ENCODE measurements at places on chromosomes 7 and 10. TPM values are rescaled to one million over a fixed set of nuclear protein-coding genes. Genes with fewer than 3 reads are reported as not detected.

Gene ANKRD61
- total RNA-seq = 1.1 TPM

Gene OR2A7
- total RNA-seq = 1.2 TPM

Gene SERPINE1
- total RNA-seq = 4.7 TPM

Gene CCL24
- not detected for total RNA-seq

Gene LRRC61
- 48.1 TPM for total RNA-seq

Gene TACC2
- total RNA-seq = 0.55 TPM

Gene PRR15
- 0.17 TPM for total RNA-seq

Gene MUC12
- 0.67 TPM for total RNA-seq

Gene SEC31B
- total RNA-seq = 3.8 TPM

Gene STEAP2
- 134 TPM for total RNA-seq

- H3K4me3 ChIP-seq = no peak overlapping the region
- no peak overlapping the region for H3K27ac ChIP-seq
- no peak for DNase-seq
- no peaks in the 10 kb centered on the region for H3K36me3 ChIP-seq
- peaks cover 7% of the 10 kb centered on the region for H3K4me1 ChIP-seq
- H3K27me3 ChIP-seq = no peaks in the 10 kb centered on the region
These were observed 99.3 kb downstream of the COL13A1 start for GRCh38 chr10:69901022-69901421.

- H3K27me3 ChIP-seq = no peaks in the 10 kb centered on the region
- no peaks in the 10 kb centered on the region for H3K36me3 ChIP-seq
- H3K27ac ChIP-seq = no peak overlapping the region
- no peak overlapping the region for H3K4me3 ChIP-seq
These were observed 95.8 kb upstream of the COL1A2 start for GRCh38 chr7:94298943-94299342.

DNA sequence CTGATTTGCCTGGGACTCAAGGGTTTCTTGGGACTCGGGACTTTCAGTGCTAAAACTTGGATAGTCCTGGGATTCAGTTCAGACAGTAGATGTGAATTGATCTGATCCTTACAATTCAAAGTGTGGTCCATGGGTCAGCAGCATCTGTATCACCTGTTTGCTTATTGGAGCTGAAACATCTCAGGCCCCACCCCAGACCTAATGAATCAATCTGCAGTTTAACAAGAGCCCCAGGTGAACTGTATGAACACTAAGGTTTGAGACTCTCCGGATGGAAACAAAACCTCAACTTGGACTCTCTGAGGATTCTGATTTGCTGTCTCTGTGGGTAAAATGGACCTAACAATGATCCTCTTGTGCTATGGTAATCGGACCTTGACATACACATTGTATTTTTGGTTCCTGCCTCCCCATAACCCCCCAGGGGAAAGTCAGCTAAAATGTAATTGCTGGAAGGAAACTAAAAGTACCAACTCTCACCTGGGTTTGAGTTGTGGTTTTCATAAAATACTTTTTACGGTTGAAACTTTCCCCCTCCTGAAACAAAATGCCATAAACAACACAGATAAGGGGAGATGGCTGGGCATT lies 11.7 kb downstream of the CYP26A1 start:
- no peak for DNase-seq
- H3K4me1 ChIP-seq = no peaks in the 10 kb centered on the region
- no peak overlapping the region for H3K27ac ChIP-seq
- H3K27me3 ChIP-seq = no peaks in the 10 kb centered on the region
- no peak overlapping the region for H3K4me3 ChIP-seq

DNA sequence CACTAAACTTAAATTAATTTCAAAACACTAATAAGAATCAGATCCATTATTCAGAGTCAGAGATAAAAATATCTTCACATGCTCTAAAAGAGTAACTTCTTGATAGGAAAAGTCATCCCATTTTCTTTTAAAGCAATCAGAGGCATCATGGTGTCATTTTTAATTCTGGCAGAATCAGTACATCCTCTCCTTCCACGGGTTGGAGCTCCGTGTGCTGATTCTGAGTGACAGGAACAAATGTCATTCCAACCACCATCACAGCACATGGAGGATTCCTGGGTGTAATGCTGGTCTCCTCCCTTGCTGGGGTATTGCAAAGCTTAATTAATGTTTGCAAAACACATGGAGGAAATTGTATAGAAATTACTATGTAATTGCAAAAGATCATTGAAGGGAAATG lies 114.5 kb upstream of the IMMP2L start:
- no peak overlapping the region for H3K27ac ChIP-seq
- no peaks in the 10 kb centered on the region for H3K4me1 ChIP-seq
- no peak for DNase-seq
- no peak overlapping the region for H3K4me3 ChIP-seq
- H3K27me3 ChIP-seq = peaks cover 7% of the 10 kb centered on the region
- no peaks in the 10 kb centered on the region for H3K36me3 ChIP-seq

GRCh38 chr10:45319702-45320101 lies 4.3 kb upstream of the OR13A1 start:
- no peaks in the 10 kb centered on the region for H3K36me3 ChIP-seq
- no peaks in the 10 kb centered on the region for H3K4me1 ChIP-seq
- H3K27me3 ChIP-seq = no peaks in the 10 kb centered on the region
- no peak overlapping the region for H3K4me3 ChIP-seq

GRCh38 chr10:50312464-50313437 lies 61.4 kb upstream of the ASAH2 start:
- no peak overlapping the region for H3K4me3 ChIP-seq
- H3K27ac ChIP-seq = no peak overlapping the region
- H3K36me3 ChIP-seq = no peaks in the 10 kb centered on the region

DNA sequence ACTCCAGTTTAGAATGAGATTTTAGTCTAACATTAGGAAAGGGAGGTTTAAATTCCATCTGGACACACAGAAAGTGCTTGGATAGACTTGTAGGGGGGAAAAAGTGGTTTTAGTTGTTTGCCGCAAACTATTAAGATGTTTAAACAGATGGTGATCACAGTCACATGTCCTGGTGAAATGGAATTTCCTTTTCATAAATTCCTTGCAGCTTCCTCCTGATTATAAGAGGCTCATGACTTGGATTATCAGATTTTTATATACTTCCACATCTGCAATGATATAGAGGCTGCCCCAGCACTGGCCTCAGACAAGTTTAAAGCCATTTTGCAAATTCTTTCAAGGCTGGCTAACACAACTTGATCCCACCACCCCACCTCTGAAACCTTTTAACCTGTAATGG lies 106.4 kb upstream of the ARMC3 start:
- no peaks in the 10 kb centered on the region for H3K27me3 ChIP-seq
- peak; percentile 32 for DNase-seq
- no peaks in the 10 kb centered on the region for H3K36me3 ChIP-seq

DNA sequence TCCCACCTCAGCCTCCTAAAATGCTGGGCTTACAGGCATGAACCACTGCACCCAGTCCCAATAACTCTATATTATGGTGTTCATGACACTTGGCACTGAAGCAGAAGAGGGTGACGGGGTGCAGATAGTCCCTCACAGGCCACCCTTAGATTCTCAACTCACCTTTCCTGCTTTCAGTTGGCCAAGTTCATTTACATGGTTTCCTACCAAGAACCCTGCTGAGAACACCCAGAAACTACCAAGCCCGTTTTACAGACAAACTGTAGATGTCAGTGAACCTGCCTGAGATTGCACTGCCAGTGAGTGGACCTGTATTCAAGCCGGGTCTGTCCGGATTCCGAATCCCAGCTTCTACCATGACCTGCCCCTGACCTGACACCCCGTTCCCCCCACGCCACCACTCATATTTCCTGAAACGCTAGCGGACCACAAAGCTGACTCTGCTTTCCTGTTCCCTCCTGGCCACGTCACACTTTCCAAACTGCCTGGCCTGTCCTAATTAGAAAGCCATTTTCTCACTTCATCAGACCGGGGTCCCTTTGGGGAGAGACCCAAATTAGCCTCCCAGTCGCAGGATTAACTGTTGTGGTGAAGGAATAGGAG lies 17.3 kb downstream of the GRID2IP start:
- no peak for DNase-seq
- peaks cover 4% of the 10 kb centered on the region for H3K4me1 ChIP-seq
- no peak overlapping the region for H3K4me3 ChIP-seq
- no peak overlapping the region for H3K27ac ChIP-seq
- H3K27me3 ChIP-seq = peaks cover 9% of the 10 kb centered on the region
- no peaks in the 10 kb centered on the region for H3K36me3 ChIP-seq

DNA sequence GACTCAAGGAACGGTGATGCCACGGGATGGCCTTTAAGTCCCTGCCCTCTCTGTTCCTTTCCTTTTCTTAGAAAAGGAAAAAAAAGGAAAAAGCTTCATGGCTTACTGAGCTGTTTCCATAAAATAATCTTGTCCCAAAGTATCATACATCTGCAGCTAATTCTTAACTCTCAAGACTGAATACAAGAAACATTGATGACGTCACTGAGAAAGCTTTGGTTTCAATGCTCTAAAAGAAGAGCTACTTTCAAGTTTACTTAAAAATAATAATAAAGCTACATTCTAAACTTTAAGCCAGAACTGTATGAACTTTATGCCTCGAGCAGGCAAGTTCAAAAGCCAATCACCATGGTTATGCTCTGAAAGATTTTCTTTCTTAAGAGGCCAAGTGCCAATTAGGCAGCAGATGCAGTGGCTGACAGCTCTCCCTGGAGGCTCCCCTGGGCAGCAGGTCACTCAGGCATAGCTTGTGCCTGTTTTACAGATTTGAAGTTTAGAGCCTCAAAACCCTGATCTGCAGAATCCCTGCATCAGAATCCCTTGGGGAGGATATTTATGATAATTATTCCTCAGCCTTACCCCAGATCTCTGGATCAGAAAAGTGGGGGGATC lies 165.0 kb downstream of the CHN2 start:
- H3K27me3 ChIP-seq = no peaks in the 10 kb centered on the region
- H3K4me1 ChIP-seq = peaks cover 10% of the 10 kb centered on the region
- no peak overlapping the region for H3K27ac ChIP-seq
- no peak overlapping the region for H3K4me3 ChIP-seq

- no peaks in the 10 kb centered on the region for H3K4me1 ChIP-seq
- DNase-seq = no peak
- no peak overlapping the region for H3K27ac ChIP-seq
- no peaks in the 10 kb centered on the region for H3K27me3 ChIP-seq
These were observed 57.2 kb downstream of the CALML3 start for GRCh38 chr10:5581670-5582566.

DNA sequence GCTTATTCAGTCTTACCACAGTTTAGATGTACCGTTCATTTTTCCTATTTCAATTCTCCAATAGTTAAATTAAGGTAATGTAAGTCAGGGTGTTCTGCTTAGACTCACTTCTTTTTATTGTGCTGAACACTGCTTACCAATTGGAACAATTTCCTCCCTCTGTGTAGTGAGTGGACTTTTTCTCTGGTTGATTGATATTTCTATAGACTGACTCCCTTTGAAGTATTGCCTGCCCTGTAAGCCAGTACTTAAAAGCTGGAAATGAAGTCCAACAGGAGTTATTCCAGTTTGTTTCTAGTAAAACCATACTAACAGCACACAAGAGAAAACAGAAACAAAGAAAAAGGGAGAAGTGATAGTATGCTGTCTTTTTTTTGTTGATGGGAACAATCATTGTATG lies 1674.9 kb downstream of the REEP3 start:
- H3K36me3 ChIP-seq = no peaks in the 10 kb centered on the region
- H3K27ac ChIP-seq = no peak overlapping the region
- H3K4me1 ChIP-seq = no peaks in the 10 kb centered on the region
- H3K27me3 ChIP-seq = no peaks in the 10 kb centered on the region

DNA sequence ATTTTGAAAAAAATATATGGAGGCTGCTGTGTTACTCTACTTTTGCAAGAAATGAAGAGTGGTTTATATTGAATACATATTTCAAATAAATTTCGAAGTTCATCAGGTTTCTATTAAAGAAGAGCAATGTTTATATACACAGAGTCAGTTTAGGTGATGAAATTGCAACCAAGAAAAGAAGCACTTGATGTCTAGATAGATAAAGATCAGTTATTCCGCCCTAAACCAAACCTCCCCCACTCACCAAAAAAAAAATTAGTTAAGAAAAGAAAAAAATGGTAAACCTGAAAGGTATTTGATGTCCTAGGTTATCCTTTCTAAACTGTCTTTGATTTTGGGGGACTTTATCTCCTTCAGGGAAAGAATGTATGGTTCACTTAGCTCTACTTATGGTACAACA lies 111.8 kb downstream of the SKIDA1 start:
- H3K27me3 ChIP-seq = no peaks in the 10 kb centered on the region
- no peak for DNase-seq
- H3K4me1 ChIP-seq = peaks cover 6% of the 10 kb centered on the region
- H3K36me3 ChIP-seq = no peaks in the 10 kb centered on the region

GRCh38 chr7:148883266-148884048 lies 634 bp downstream of the EZH2 start:
- no peaks in the 10 kb centered on the region for H3K27me3 ChIP-seq
- peak overlapping the region; percentile 98 for H3K27ac ChIP-seq
- H3K4me1 ChIP-seq = peaks cover 15% of the 10 kb centered on the region
- peaks cover 4% of the 10 kb centered on the region for H3K36me3 ChIP-seq
- peak; percentile 46 for DNase-seq

GRCh38 chr7:47300472-47301104 lies 281.3 kb downstream of the TNS3 start:
- no peak overlapping the region for H3K4me3 ChIP-seq
- no peaks in the 10 kb centered on the region for H3K36me3 ChIP-seq
- no peaks in the 10 kb centered on the region for H3K4me1 ChIP-seq
- H3K27ac ChIP-seq = no peak overlapping the region
- peaks cover 4% of the 10 kb centered on the region for H3K27me3 ChIP-seq

DNA sequence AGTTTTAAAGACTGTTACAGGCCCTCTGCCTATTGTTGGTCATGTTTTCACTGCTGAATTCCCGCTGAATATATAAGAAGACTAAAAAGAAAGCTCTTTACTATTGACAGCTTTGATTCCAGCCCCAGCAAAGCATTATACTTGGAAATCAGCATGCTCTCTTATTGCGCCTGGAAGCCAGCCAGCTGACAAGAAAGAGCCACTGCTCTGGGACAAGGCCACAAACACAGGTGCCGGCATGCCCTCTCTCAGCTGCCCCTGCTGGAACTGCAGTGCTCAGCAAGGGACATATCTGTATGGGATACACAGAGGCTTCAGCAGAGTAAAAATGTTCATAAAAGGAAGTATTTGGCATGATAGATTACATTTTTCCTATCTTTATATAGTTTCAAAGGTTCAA lies 523.9 kb downstream of the ADRA2A start:
- no peak overlapping the region for H3K4me3 ChIP-seq
- no peaks in the 10 kb centered on the region for H3K27me3 ChIP-seq
- H3K4me1 ChIP-seq = no peaks in the 10 kb centered on the region
- H3K36me3 ChIP-seq = no peaks in the 10 kb centered on the region

DNA sequence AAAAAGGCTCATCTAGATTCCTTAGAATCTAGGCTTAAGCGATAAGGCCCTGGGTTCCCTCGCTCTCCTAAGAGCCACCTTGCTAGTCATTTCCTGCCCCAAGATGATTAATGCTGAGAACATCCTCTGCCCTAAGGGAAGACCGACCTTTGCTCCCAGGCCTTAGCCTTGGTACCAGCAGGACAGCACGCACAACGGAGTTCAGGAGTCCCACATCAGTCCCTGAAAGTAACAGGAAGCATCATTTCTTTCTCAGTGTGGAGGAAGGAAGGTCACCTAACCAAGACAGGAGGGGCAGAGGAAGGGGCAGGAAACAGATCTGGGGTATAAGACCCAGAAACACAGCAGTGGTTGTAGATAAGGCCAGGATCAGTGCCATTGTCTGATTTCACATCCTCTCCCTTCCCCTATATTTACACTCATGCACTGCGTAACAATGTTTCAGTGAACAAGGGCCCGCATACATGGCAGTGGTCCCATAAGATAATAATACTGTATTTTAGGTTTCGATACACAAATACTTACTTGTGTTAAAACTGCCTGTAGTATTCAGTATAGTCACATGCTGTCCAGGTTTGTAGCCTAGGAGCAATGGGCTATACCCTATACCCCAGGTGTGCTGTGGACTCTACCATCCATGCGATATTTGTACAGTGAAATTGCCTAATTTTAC lies 8.1 kb upstream of the FAM107B start:
- H3K27ac ChIP-seq = no peak overlapping the region
- no peaks in the 10 kb centered on the region for H3K27me3 ChIP-seq

Measured in A673 (cell line).